ENCODE measurements at places on chromosomes 6 and 20. TPM values are rescaled to one million over a fixed set of nuclear protein-coding genes. Genes with fewer than 3 reads are reported as not detected.

The PCSK2 gene
- 61.2 TPM for total RNA-seq

The CLPSL2 gene
- total RNA-seq = not detected

DNA sequence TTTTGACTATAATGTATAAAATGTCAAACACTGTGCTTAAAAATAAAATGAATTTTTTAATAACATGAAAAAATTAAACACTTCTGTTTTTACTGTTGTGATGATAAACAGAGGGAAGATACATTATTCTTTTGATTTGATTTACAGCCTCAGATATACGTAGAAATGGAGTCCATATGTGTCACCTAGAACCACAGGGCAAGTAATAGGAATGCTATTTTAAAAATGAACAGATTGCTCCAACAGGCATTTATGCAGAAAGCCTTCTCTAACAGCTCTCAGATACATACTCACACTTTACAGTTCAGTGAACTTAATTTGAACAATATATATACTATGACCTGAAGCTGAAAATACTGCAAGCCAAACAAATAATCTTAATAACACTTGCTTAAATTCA is 1551.0 kb downstream of the GRIK2 start:
- H3K4me1 ChIP-seq = no peaks in the 10 kb centered on the region
- no peaks in the 10 kb centered on the region for H3K36me3 ChIP-seq
- H3K27me3 ChIP-seq = no peaks in the 10 kb centered on the region
- no peak overlapping the region for H3K27ac ChIP-seq

DNA sequence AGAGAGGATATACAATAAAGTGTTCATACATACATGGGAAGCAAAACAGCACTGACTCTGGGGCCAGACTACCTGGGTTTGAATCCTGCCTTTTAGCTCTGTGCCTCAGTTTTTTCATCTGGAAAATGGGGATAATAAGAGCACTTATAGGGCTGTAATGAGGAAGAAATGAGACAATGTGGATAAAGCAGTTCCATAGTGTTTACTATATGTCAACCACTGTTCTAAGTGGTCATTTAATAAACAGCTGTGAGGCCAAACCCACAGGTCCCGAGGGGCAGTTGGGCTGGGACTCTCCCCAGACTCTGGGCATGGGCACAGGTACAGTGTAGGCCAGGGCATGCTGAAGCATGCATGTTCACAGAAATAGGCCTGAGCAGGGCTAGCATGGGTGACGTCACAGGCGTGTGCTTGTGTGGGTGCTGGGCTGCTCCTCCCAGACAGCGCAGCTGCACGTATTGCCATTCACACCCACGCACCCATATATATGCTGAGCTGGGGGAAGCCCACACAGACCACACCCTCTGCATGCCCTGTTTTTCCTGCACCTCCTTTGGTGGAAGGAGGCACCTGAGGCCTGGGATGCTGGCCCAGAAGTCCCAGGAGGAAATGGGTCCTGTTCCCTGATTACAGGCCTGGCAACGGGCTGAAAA is 3.5 kb upstream of the PLCG1 start:
- H3K4me3 ChIP-seq = no peak overlapping the region
- H3K36me3 ChIP-seq = peaks cover 3% of the 10 kb centered on the region
- H3K4me1 ChIP-seq = peaks cover 27% of the 10 kb centered on the region
- H3K27ac ChIP-seq = no peak overlapping the region

DNA sequence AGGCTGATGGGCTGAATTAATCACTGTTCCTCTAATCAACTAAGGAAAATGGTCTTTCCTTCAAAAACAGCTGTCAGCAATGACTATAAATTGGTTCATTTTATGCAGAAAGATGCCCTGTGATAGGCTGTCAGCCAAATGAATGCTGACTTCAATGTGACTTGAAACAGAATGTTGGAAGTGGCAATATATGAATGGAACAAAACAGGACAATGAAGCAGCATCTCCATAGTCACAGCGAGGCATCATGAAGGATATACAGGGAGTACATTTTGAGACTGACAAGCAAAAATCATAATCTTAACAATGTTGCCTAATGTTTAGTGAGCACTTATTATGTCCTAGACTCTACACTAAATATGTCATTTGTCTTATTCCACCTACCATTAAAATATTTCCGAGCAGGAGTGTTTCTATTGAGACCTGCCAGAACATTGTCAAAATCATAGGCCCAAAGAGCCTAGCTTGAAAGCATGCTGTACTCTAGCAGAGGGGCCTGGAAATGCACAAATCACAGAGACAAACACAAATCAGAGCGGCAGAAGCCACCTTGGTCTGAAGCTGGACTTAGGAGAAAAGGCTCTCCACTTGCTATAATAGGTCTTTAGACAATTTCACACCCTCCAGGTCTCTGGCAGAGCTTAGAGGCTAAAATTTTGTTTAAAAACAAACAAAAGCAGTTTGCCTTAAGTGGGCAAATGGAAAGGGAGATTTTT is 63.3 kb downstream of the FAM50B start:
- no peak overlapping the region for H3K4me3 ChIP-seq

DNA sequence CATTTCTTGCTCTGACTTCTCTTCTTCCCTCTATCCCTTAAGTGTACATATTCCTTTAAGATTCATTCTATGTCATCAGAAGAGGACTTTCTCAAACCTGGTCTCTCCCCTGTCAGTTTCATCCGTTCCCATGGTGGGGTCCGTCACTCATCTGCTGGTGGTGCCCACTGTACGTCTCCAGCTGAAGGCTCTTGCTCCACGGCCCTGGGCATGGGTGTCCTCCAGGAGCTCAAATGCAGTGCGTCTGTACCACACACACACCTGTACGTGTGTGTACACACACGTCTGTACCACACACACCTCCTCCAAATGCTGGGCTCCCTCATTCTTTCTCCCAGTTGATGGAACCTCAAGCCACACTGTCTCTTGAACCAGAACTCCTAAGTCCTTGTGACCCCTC is 85.6 kb downstream of the CAP2 start:
- H3K4me3 ChIP-seq = no peak overlapping the region
- no peak overlapping the region for H3K27ac ChIP-seq
- no peak for DNase-seq
- H3K36me3 ChIP-seq = peaks cover 7% of the 10 kb centered on the region
- peaks cover 24% of the 10 kb centered on the region for H3K4me1 ChIP-seq
- H3K27me3 ChIP-seq = no peaks in the 10 kb centered on the region

DNA sequence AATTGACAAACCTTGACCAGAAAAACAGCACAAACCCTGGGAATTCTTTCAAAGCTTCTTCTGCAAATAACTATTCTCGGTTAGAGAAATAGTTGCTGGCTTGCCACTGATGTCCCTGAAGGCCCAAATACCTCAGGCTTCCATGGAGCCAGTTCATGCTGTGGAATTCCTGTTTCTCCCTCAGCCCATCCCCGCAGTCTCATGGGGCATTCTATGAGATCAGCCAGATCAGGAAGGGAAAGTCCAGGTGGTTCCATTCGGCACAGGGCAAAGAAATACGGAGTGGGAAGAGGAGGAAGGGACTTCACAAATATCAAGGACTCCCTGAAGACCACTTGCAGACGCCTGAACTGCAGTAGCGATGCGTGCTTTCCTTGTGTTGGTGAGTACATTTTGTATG is 63.3 kb downstream of the MYLK4 start:
- H3K4me3 ChIP-seq = no peak overlapping the region
- H3K36me3 ChIP-seq = no peaks in the 10 kb centered on the region
- peaks cover 5% of the 10 kb centered on the region for H3K4me1 ChIP-seq
- no peak for DNase-seq
- peaks cover 3% of the 10 kb centered on the region for H3K27me3 ChIP-seq
